Airway epithelial cell (primary cell): ENCODE measurements at places on chromosomes 7 and 10. TPM values are rescaled to one million over a fixed set of nuclear protein-coding genes. Genes with fewer than 3 reads are reported as not detected.

The SEMA3A gene
- 20.9 and 33.4 TPM in 2 replicates for total RNA-seq

The POLR2J3 gene
- 3.4 and 10.8 TPM in 2 replicates for total RNA-seq

The UPK3BL2 gene
- total RNA-seq: 106 and 157 TPM in 2 replicates

The CLCN1 gene
- total RNA-seq: 0.21 TPM in 1 of 2 replicates, not detected in the other

The FGL2 gene
- not detected in 2 replicates for total RNA-seq
